ENCODE measurements at places on chromosomes 1 and 21.

- DNase-seq = no peak
Observed at GRCh38 chr1:94321662-94322061, 84.3 kb upstream of the ARHGAP29 start.

- DNase-seq = no peak
Observed at GRCh38 chr1:165290148-165290547, 66.4 kb downstream of the LMX1A start.

DNA sequence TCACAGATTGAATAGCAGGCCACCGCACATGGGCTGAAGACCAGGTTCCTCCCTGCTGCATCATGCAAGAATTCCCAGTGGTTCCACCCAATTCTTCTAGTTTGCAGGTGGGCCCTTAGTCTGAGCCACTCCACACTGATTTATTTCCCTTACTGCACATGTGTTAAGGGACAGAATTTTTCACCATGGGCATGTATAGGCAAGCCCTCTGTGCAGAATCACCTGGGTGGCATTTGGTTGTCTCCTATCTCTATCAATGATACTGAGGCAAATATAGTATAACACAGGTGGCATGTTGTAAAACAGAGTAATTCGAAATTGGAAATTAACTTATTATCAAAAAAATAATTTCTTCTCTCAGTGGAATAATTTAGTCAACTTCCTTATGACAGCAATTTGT is 1892.4 kb downstream of the NCAM2 start:
- DNase-seq = no peak

DNA sequence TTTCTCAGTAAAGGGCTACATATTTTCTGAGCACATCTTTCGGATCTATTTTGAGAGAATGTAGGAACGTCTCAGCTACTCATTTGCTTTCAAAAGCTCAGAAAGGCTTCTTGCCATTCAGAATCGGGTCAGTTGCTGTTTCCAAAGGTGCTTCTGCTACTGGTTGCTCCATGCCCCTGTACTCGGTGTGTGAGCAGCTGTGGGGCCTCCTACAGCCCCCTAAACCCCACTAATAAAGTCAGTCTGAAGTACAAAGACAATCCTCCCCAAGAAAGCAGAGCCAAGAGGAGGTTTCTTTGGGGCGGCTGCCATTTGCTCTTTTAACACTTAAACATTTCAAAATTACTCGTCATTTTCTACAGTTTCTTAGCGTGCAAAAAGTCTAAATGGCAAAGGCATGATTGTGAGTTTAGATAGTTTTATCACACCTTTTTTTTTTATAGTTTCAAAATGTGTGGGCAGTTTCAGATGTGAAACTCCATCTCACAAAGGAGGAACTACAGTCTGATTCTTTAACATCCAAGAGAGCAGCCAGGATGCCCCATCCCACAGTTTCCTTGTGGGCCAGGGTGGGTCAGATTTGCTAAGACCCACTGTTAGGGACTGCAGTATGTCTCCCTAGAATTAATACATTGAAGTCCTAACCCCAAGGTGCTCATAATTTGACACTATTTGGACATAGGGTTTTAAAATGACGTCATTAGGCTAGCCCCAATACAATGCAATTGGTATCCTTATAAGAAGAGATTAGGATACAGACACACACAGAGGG is 4.1 kb downstream of the RUNX1 start:
- no peak for DNase-seq

DNA sequence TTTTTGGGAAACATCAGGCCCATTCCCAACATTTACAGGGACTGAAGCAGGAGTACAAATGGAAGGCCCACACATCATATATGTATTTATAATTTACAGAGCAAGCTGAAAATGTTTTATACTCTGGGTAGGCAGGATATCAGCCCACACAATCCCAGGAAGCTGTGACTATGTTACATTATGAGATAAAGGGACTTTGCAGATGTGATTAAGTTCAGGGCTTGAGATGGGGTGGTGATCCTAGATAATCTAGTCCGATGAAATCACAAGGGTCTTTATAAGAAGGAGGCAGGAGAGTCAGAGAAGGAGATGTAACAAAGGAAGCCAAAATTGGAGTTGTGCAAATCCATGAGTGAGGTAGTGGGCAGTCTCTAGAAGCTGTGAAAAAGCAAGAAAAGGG is 160.5 kb downstream of the PDE4B start:
- DNase-seq = no peak
